NCI-H1092 treated with DMSO at 0.1 percent for 48 hours (cell line): ENCODE measurements at places on chromosomes 1 and 21.

DNA sequence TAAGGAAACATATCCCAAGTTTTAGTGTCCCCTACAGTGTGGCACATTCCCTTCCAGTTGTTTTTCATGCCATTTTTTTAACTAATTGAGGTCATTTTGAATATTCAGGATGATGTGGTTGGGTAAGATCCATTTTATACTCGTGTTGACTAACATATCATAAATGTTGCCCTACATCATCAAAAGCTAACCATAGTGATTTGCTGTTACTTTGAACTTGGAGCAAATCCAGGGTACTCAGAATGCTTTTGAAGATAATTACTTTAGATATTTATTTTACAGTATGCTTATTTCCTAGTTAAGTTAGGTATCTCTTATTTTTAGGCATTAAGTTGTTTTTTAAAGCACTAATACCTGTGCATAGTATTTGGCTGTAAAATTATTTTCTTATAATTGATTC lies 57.8 kb downstream of the DYRK1A start:
- DNase-seq: no peak

DNA sequence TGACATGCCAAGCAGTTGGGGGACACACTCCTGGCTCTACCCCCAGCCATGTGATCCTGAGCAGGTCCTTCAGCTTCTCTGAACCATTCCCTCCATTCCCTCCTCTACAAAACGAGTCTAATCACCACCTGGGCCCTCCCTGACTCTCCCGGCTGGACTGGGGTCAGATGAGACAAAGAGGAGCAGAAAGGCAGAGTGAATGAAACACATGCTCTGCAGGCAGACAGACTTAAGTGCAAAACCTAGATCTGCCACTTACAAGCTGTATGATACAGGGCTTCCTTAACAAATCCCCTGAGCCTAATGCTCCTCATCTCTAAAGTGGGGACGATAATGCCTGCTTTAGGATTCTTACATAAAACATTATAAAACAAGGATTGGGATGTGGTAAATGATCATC lies 17.3 kb downstream of the RIMS3 start:
- DNase-seq: no peak

- no peak for DNase-seq
Observed at GRCh38 chr1:25187077-25187476, 45.2 kb downstream of the SYF2 start.

GRCh38 chr1:115829947-115830346 lies 11.0 kb downstream of the NHLH2 start:
- DNase-seq: no peak

- DNase-seq: no peak
Observed at GRCh38 chr1:6082430-6082971, 36.8 kb downstream of the KCNAB2 start.

GRCh38 chr1:197521118-197521739 lies 253.2 kb downstream of the CRB1 start:
- DNase-seq: no peak

DNA sequence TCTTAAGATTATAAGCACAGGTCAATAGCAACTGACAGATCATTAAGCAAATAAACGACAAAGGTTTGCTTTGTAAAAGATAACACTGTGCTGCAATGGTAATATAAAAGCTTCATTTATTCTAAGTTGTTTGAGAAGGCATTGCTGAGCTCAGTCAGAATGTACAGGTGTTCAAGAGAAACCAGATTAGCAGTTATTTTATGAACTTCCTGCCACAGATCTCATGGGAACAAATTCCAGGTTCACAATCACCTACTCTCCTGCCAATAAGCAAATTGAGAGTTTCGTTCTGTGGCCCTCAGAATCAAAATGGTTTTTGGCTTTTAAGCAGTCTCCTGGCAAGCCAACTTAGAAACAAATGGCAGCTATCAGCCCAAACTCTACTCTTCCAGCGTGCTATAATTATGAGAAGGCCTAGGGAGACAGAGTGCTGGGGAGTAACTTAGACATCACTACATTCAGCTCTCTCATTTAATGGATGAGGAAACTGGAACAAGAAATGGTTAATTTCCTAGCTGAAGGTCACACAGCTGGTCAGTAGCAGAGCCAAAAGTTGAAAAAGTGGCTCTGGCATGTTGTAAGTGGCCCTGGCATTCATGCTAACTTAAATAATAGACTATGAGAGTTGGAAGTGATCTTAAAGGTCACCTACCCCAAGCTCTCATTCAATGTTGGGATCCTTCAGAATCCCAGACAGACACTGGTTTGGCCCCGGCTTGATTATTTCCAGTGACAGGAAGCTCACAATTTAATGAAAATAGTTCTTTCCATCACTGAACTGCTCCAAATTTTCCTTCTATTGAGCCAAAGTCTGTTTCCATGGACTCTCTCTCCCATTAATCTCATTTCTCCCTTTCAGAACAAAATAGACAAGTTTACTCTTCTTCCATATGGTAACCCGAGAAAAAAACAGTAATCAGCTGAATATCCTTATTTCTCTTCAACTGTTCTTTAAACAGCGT lies 82.6 kb upstream of the EDEM3 start:
- no peak for DNase-seq

DNA sequence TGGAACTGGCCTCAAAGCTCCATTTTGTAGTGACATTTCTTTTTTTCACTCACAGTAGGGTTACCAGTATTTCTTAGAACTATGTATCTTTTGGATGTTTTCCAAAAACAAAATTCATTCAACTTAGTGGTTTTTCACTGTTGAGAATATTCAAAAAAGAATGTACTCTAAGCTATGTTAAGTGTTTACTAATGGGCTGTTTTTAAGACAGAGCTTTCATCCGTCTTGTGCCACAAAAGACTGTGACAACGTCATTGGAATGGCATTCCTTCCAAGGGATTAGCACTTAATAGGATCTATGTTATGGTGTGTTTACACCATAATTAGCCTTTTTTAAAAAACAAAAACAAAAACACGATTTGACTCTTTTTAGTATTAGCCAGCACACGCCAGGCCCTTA lies 66.8 kb downstream of the TTC3 start:
- DNase-seq: no peak

DNA sequence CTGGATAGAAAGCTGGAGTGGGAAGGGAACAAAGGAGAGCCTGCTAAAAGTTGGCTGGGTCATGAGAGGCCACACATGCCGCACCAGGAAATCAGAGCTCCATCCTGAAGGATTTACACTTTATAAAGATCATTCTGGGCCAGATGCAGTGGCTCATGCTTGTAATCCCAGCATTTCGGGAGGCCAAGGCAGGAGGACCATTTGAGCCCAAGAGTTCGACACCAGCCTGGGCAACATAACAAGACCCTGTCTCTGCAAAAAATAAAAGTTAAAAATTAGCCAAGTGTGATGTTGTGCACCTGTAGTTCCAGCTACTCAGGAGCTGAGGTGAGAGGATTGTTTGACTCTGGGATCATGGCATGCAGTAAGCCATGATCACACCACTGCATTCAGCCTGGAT lies 28.7 kb upstream of the RASAL2 start:
- DNase-seq: no peak

DNA sequence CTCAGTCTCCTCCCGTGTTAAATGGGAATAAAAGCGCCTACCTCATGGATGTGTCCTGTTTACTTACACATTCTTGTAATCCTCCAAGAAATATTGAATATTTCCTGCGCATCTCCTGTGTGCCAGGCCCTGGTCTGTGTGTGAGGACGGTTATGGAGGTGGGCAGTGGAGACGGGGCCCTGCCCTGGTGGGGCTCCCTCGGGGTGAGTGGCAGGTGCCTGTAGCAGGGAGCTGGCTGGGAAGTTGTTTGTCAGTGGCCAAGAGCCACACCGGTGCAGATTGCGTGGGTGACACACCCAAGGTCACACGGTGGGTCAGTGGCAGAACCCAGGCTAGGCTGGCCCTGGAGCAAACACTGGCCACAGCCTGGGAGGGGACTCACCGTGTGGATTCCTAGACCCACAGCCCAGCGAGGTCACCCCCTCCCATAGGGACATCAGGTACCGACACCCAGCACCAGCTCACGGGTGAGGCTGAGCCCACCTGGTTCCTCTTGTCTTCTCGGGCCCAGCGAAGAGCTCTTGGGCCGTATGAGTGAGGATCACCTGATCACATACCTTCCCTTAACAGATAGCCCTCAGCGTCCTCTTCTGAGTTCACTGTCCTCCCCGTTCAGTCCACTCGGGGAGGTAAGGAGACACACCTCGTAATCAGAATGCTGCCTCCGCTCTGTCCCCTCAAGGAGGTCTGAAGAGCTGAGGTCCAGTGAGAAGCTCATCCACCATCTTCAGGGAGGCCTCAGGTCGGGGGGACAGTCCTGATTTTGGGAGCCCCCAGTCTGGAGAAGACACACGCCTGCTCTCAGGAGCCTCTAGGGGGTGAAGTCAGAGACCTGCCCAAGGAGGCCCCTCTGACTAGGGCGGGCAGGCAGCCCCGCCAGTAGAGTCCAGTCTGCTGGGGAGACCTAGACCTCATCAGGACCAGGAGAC lies 349.6 kb downstream of the MATN1 start:
- DNase-seq: no peak

- peak; percentile 93 for DNase-seq
Observed at GRCh38 chr1:155135415-155136028, at the start of gene SLC50A1. Gene SLC50A1 (plus strand): TSS chr1:155135852. CDS start chr1:155135912, 60 bp downstream.

- peak; percentile 17 for DNase-seq
Observed at GRCh38 chr21:46639489-46640386, 4.3 kb downstream of the PRMT2 start.

GRCh38 chr1:29120947-29121485 lies 2.7 kb downstream of the TMEM200B start:
- DNase-seq: peak; percentile 44

DNA sequence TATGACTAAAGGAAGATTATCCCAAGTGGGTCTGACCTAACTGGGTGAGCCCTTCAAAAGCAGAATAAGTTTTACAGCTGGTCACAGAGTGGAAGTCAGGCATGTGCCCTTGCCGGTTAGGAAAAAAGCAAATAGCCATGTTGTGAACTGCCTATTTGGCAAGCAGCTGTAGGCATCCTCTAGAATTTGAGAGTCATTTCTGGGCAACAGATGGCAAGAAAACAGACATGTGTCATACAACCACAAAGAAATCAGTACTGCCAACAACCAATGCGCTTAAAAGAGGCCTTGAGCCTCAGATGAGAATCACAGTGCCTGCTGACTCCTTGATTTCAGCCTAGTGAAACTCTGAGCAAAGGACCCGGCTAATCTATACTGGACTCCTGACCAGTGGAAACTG lies 26.8 kb downstream of the LRRC53 start:
- no peak for DNase-seq

GRCh38 chr1:216682752-216683151 lies 40.5 kb downstream of the ESRRG start:
- DNase-seq: peak; percentile 41

DNA sequence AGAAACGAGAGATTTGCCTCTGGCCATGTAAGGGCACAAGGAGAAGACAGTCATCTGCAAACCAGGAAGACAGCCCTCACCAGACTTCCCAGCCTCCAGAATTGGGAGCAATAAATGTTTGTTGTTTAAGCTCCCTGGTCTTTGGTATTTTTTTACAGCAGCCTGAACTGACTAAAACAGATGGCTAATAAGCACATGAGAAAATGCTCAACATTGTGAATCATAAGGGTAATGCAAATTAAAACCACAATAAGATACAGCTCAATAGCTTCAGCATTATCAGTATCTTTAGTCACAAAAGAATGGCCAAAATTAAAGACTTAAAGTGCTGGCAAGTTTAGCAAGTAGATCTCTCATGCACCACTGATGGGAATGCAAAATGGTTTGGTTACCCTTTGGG lies 11.7 kb downstream of the UBE2G2 start:
- no peak for DNase-seq

DNA sequence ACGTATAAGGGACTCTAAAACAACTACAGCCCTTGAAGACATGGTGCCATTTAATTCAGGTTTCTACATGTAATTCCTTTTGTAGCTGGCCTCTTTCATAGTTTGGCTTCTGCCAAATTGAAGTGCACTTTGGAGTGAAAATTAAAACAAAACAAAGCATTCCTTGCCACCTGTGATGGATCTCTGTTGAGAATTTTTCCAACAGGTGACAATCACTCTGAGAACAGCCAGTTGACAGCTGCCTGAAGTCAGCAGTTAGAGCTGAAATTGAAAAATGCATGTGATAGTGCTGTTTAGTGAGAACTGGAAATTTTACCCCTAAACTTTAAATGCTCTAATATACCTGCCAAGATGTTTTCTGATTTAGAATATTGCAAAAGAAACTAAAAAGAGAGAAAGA lies 134.5 kb downstream of the SNX7 start:
- no peak for DNase-seq

GRCh38 chr1:172394811-172395210 lies 25.7 kb upstream of the C1orf105 start:
- DNase-seq: no peak

DNA sequence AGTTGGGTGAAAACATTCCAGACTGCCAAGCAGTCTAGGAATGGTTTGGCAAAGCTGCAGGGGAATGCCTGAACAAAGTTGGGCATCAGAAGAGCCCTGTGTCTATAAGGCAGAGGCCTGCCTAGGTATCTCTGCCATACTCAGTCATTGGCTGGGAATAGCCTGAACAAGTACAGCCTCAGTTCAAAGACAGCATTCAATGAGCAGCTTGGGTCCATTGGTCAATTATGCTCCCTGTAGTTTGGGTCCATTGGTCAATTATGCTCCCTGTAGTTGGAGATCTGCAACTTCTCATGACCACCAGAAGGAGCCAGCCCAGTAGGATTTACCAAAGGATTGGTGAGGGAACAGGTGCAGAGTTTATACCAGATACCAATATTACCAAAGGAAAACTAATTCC lies 31.6 kb downstream of the FMO3 start:
- no peak for DNase-seq

DNA sequence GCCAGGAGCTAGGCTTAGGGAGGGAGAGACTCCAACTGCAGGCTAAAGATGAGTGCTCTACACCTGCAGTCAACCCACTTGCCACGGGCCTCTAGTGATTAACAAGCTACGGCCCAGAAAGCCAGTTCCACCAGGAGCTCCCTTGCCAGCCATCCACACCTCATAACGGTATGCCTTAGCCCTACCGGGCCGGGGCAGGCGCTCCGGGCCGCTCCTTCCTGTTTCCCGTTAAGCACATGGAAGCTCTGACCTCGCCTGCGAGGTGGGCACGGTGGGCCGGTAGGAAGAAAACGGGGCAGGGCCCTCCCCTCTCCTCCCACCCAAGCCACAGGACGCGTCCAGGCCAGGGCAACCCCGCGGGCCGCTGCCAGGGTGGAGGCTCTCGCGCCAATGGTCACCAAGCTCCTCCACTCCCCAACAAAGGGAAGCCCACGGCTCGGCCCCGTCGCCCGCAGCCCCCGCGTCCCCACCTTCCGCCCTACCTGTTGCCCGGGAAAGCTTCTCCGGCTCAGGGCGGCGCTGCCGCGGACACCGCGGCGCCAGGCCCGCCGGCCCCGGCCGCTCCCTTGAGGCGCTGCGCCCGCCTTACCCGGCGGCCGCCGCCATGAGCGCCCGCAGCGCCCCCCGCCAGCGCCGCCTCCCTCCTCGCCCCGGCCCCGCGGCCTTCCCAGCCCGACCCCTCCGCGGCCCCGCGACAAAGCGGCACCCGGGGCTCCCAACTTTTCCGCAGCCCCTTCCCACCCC lies 627 bp downstream of the CERS2 start:
- DNase-seq: peak; percentile 42

- no peak for DNase-seq
Observed at GRCh38 chr1:36256558-36257374, 32.5 kb downstream of the THRAP3 start.
